ENCODE measurements at places on chromosomes 3 and 15.

GRCh38 chr3:113638910-113639309 is 57.5 kb downstream of the USF3 start:
- no peak for DNase-seq

DNA sequence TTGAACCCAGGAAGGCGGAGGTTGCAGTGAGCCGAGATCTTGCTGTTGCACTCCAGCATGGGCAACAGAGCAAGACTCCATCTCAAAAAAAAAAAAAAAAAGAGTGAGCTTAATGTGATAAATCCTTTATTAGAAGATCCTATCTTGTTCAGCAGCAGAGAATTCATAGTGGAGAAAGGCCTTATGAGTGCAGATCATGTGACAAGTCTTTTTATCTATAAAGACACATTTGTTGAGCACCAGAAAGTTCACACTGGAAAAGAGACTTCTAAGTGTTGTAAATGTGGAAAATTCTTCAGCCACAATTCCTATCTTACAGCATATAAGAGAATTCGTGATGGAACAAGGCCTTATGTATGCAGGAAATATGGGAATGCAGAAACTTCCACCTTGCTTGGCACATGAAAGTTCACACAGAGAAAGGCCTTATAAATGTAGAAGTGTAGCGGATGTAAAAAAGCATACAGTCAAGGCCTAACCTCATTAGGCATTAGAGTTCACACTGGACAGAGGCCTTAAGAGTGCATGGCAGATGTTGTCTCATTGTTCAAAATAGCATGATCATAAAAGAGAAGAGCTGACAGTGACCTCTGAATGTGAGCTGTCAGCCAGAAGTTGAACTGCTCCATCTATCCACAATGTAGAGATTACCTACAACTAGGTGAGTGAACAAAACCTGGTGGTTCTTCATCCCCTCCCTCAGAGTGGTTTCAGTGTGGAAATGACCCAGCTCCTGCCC is 16.7 kb downstream of the ADAM10 start:
- DNase-seq, result no peak

- no peak for DNase-seq
Measured at GRCh38 chr15:69653846-69654245, 201.2 kb downstream of the RPLP1 start.

DNA sequence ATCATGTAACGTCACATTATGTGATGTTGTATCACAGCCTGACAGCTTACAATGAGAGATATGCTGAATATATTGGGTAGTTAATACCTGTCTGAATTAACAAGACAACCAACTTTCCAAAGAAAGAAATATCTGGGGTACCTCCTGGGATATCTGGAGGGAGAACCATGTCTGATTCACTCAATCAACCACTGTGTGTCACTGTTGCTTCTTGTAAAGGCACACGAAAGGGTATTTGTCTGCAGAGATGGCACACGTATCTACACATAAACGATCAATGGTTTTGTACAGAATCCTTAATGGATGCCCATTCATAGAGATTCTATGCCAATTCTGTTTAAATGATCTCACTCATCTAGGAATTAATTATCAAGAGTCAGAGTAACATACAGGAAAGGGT is 252.1 kb upstream of the TMCO5A start:
- no peak for DNase-seq
